ENCODE measurements at places on chromosomes 6 and 20.

- no peak for DNase-seq
Measured at GRCh38 chr6:40077315-40077714, 143.1 kb upstream of the MOCS1 start.

GRCh38 chr6:89085409-89086205, 5.1 kb downstream of the PNRC1 start:
- DNase-seq: no peak

- peak; percentile 64 for DNase-seq
Measured at GRCh38 chr6:57221936-57222742, at the start of gene RAB23. Gene RAB23 (minus strand): TSS chr6:57222307. CDS start chr6:57210380, 11,927 bp downstream.

GRCh38 chr6:4348462-4349112, 213.2 kb upstream of the ECI2 start:
- DNase-seq: no peak

- no peak for DNase-seq
Measured at GRCh38 chr20:21391185-21391971, 5.9 kb downstream of the NKX2-4 start.

DNA sequence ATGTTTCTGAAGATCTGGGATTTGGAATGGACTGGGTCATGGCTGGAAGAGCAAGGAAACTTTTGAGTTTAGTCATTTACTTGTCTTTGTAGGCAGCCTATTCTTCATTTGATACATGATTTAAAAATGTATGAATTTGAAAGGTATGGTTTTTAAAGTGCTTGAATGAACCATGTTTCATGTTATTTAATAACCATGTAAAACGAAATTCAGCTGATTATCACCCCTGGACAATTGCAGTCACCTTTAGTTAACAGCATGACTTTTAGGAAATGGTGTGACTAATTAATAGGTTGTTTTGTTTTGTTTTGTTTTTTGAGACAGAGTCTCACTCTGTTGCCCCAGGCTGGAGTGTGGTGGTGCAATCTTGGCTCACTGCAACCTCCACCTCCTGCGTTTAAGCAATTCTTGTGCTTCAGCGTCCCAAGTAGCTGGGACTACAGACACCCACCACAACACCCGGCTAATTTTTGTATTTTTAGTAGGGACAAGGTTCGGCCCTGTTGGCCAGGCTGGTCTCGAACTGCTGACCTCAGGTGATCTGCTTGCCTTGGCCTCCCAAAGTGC, 2.1 kb downstream of the STX11 start:
- no peak for DNase-seq

- no peak for DNase-seq
Measured at GRCh38 chr6:111691345-111692225, 85.9 kb upstream of the TRAF3IP2 start.

DNA sequence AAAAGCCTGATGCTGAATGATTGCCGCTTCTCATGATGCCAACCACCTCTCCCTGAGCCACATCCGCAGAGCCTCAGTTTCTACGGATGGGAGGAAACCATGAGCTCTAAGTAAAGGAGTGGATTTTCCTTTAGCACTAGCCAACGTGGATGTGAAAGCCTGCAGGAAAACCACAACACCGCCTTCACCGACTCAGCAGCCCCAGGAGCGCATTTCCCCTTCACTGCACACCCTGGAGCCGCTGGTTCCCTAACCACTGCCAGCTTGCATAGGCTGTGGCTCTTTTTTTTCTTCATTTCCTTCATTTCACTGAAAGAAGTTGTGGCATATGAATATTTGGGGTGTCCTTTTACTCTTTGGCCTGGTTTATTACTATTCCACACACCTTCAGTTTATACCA, 50.5 kb upstream of the SSTR4 start:
- no peak for DNase-seq

DNA sequence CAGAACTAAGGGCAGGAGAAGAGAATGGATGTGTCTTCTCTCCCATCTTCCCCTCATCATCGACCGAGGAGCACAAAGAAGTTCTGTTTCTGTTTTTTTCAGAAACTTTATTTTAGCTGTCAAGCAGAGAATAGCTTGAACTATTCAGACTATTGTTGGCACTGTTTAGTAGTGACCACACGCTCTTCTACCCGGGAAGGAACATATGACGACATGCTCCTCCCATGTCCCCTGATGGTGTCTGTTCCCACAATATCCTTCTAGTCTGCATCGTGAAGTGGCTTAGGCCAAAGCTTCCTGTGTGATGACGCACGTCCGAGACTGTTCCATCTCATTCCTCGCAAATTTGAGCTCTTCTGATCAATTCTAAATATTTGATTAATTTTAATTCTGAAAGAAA, 27.2 kb upstream of the KIF25 start:
- no peak for DNase-seq

DNA sequence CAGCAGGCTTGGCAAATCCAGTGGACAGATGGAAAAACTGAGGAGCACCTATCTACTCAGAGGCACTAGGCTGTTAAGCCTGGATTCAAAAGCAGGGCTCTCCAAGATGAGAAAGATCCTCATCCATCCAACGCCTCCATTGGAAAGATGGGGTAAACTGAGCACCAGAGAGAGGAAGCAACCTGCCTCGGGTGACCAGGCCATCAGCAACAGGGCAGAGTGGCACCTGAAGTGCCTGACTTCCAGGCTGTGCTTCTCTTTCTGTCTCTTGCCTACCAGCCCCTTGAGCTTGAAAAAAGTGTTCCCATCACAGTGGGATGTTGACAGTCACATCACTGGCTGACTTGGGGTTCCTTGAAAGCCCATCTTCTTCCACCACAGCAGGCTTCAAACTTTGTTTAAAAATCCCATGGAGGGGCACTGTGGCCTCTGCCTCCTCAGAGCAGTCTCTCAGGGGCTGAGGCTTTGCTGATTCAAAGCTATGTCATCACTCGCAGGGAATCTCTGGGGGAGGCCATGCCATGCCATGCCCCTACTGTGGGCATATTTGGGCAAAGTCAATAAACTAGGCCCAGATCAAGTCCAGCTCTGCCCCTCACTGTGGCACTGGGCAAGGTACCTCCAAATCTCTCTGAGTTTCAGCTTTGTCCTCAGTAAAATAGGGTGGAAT, 44.8 kb upstream of the TGM2 start:
- DNase-seq: no peak

GRCh38 chr6:43200541-43200940, 18.5 kb downstream of the CUL9 start:
- DNase-seq: no peak

- DNase-seq: no peak
Measured at GRCh38 chr6:163946437-163946836, 531.9 kb downstream of the QKI start.

DNA sequence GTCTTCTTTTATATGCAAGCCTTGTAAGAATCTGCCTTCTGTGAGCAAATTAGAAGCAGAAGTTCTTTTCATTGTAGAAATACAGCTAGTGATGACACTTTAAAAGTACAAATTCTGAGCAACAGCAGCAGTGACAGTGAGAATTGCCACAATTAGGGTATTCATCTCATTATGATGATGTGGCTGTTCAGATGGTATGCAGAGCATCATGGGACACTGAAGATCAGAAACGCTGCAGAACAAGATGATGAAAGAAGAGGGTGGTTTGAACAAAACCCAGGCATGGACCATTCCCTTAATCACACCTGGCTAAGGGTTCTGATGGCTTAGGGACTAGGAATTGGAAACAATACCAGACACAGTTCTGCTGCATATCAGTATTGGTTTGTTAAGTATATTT, 312.7 kb upstream of the TBX18 start:
- DNase-seq: no peak

DNA sequence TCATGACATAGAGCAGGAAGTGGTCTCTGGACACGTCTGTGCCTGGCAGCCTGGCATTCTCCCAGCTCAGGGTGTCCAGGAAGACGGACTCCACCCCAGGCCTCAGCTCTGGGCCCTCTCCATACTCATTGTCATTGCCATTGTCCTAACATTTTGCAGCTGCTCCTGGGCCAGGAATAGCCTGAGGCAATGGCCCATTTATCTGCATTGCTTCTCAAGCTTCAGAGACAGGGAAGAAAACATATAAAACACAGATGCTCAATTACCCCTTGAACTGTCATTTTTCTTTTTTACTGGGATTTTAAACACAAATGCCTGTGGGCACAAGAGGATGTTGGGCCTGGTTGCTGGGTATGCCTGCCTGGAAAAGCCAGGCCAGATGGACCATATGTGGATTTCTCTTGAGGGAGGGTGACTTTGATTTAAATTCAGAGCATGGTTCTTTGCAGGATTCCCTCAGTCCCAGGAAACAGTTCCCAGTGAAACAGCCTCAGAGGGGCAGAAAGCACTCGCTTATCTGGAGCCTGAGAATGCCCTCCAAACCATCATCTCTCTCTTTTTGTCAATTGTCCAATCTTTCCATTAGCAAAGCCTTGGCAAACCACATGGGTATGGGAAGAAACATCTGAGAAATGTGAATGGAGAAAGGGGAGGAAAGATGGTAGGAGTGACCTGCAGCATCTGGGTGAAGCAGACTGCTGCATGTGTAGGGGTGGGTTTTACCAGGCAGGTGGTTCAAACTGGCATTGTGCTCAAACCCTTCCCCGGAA, 17.9 kb downstream of the LAMP5 start:
- DNase-seq: no peak

GRCh38 chr6:40358473-40359460, 228.4 kb downstream of the LRFN2 start:
- no peak for DNase-seq

DNA sequence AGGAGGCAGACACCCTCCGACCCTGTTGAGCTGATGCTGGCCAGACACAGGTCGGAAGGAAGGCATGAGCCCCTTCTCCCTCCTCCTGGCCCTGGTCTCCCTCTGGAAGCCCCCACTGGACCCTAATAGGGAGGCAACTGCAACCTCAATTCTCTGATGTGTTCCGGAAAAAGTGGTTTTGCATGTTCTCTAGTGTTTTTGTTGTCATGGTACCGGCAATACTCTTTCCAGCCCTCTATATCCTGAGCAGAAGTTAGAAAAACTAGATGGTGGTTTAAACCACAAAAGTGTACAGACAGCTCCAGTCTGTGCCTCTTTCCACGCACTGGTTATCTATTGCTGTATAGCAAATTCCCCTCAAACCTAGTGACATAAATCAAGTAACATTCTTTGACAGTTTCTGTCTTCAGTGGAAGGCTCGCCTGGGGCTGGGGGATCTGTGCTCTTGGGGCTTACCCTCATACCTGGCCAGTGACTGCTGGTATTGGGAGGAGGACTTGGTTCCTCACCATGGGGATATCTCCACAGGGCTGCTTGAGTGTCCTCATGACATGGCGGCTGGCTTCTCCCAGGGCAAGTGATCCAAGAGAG, 37.0 kb downstream of the SYTL3 start:
- no peak for DNase-seq

DNA sequence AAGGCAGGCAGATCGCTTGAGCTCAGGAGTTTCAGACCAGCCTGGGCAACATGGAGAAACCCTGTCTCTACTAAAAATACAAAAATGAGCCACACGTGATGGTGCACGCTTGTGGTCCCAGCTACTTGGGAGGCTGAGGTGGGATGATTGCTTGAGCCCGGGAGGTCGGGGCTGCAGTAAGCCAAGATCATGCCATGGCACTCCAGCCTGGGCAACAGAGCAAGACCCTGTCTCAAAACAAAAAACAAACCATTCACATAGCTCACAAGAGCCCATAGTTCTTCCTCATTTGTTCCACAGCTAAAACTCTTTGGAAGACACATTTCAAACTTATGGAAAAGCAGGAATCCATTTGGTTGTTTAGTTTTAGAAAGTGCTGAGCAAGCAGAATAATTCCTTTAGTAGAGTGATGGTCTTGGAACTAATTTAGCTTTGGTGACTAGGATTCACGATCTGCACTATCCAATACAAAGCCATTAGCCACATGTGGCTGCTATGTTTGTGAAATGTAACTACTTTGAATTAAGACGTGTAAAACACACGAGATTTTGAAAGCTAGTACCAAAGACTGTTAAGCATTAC, 4.1 kb downstream of the ZNFX1 start:
- no peak for DNase-seq

GRCh38 chr20:31758521-31758920, 19.4 kb downstream of the TPX2 start:
- DNase-seq: no peak

DNA sequence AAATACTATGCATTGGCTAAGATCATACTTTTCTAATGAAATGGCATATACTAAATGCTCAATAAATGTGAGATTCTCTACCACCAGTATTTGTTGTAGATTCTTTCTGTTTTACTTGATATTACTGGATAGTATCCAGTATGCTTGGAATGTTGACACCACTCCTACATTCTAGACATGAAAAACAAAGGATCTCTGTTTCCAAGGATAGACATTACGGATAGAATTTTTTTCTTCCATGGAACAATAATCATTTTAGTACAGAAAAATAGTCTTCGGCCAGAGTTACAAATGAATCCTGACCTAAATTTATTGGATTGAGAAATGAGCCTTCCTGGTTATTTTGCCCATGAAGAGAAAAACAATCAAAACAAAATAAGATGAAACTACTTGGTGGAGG, 258.2 kb upstream of the NT5E start:
- DNase-seq: no peak

DNA sequence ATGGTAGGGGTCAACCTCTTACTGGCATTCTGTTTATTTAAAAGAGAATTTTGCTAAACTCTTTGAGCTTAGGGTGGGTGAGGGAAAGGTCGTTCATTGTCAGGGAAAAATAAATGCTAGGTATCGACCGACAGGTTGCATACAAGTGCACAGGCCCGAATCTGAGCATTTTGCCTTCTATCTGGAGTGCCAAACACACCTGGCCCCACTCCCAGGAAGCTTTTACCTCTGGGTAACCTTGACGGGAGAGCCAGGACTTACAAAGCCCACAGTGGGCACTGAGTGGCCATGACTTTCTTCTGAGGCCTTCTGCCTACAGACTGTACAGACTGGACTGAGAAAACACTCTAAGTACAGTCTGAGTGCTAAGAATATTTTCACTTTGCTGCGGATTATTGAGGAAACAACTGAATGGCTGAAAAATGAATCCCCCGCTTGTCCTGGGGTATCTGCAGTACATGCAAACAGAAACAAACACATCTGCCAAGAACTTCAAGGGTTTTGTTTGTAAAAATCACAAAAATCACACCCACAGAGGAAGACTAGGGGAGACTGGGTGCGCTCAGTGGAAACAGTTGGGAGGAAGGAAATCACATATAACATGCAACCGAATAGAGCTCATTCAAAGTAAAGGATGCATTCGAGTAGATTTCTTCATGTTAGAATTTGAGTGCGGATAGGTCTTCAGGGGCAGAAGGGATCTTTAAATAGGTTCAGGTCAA, 152.8 kb downstream of the NFATC2 start:
- no peak for DNase-seq

- no peak for DNase-seq
Measured at GRCh38 chr6:129494586-129494985, 215.4 kb downstream of the ARHGAP18 start.

GRCh38 chr6:26067367-26067766, 19.9 kb upstream of the HFE start:
- DNase-seq: no peak

DNA sequence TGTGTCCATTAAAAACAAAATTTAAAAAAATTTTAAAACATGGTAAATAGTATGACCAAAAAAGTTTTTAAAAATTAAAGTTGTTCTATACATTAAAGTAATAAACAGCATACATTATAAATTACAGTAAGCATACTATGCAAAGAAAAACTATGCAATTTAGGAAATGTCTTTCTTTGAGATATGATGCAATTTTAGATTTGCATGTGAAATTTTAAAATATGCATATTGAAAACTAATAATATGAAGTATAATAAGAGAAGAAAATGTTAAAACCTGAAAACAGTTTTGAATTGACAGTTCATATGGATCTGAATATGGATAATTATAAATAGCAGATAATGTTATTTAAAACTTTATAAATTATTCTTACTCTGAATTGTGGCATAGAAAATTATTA, 43.1 kb downstream of the ASCC3 start:
- DNase-seq: no peak

All from substantia nigra (tissue), 51 donors.